ENCODE measurements at places on chromosomes 3 and 15.

DNA sequence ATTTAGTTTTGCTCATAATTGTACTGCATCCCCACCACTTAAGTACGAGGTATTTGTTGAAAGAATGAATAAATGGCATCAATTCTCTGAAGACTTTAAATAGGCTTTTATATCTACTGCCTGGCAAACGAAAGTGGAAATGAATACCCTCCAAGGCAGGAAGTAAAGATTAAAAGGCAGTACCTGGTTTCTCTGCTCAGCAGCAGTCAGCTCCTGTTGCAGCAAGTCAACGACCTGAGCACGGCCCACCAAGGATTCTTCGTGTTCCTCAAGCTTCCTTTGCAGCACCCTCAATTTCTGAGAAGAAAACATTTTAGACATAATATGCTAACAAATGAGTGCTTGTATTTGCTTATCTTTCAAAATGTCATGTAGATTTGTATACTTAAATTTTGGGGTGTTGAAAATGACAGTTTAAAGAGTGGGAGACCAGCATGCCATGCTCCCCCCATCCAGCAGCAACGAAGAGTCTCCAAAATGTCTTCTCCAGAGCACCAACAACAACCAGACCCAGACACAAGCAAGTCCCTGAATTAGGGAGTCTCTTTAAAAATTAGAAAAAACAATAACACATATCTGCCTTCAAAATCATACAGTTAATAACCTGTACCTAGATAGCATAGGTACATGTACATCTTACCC lies 31.2 kb downstream of the GOLGB1 start:
- DNase-seq: peak; percentile 43

GRCh38 chr15:45231132-45231531 lies 20.9 kb upstream of the SLC28A2 start:
- DNase-seq: no peak

GRCh38 chr15:92848852-92849598 lies 51.1 kb upstream of the CHD2 start:
- peak; percentile 70 for DNase-seq

DNA sequence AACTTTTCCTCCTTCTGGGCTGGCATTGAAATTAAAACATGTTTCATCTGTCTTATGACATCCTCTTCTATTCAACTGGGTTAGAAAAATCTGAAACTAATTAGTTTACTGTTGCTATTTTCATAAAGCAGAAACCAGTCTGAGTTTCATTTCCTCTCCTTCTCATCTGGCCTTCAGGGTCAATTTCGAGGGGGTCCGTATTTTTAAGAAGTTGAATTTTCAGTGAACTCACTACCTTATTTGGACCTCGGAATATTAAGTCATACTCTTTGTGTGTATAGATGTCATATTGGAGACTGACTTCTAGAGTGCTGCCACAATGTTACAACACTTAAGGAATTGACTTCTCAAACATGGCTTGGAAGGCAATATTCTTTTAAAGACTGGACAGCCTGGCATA lies 485.9 kb downstream of the SQOR start:
- no peak for DNase-seq

DNA sequence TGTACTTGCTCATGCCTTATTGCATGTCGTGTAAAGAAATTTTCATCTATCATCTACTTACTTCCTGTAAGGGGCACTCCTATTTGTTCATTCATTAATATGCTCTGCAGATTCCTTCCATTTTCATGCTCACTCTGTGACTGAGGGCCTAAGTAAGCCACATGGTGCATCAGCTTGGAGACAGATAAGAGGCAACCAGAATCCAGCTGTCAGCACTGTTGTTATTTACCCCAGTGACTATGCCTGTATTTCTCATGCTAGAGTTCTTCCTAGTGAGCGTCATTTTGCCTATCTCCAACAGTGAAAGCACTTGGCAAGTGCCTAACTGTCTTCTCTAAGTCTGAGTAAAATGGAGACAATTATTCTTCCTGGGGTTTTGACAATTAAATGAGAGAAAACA lies 124.8 kb upstream of the ABI3BP start:
- no peak for DNase-seq

DNA sequence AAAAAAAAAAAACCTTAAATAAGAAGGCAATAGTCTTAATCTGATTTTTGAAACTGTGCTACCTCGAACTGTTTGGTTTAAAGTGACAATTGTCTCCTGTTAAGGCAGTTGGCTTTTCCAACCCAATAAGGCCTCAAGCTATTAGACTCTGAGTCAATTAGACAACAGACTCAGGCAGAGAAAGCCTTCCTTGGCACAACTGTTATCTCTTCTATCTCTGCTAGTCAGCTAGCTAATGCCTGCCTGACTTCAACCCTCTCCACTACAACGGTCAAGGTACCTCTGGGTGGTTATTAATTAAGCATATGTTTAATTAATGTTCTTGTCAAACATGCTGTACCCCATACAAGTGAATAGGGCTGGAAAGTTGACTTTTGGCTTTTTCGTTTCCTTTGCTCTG lies 110.2 kb upstream of the NLGN1 start:
- no peak for DNase-seq

DNA sequence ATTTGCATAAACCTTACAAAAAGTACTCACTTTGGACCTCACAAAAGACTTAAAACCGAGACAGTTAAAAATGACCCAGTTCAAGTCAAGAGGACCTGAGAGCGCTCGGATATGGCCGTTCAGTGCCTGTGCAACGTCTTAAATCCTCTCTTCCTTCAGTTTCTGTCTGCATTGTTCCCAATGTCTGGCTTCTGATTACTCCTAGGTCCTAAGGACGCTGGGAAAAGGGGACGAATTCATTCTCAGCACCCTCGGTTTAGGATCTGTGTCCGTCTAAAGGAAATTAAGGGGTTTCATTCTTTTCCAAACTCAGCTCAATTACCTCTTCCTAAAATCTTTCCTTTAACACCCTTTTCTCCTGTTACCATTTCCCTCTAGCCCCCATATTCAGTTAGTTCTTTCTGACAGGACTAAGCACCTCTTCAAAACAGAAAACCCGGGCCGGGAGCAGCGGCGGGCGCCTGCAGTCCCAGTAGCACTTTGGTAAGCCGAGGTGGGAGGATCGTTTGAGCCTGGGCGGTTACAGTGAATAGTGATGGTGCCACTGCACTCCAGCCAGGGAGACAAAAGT lies 970 bp downstream of the DPPA4 start:
- DNase-seq: no peak

DNA sequence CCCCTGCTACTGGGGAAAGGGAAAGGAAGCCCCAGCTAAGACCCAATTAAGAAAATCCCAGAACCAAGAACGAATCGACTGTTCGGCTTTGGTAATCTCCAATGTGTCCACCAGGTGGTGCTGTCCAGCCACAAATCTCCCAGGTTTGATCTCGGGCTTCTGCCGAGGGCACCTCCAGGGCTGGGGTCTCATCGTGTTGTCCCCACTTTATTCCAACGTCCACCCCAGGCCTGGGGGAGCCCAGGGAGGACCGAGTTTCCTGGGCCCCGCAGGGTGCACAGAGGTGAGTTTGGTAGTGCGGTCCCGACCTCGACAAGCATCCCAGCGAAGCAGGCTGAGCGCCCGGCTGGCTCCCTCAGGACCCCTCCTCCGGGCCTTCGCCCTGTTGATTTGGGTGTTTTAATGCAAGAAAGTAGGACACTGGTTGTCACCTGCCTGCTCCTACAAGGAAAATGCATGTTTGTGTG lies 185.1 kb downstream of the GOLGA6L6 start:
- peak; percentile 92 for DNase-seq

GRCh38 chr15:101167753-101168462 lies 83.9 kb downstream of the CHSY1 start:
- peak; percentile 7 for DNase-seq

DNA sequence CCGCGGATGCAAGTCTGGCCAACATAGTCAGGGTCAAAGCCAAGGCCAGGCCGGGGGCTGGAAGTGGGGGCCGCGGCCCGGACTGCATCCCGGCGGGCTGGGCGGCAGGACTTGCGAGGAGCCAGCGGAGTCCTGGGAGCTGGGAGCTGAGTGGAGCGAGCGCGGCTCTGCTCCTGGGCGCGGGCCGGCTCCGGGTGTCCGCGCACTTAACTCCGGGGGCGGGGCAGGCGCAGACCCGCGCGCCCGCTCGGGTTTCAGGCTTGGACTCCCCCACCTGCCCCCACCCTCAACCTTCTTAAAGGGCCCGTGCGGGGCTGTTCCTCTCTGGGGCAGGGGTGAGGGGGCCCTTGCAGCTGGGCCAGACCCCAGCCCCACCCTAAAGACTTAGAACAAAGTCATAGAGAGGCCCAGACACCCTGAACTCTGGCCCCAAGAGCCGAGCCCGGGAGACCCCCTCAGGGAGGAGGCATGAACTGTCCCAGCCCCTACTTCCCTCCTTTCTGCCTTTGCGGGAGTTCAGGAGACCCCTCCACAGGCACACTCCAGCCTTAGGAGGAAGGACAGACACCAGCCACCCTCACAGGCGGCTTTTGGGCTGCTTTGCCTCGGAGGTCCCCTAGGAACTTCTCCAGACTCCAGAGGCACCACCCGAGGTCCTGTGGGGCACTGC lies at the start of gene CSPG4:
Gene CSPG4, minus strand, starts transcription at position 181 of the 670 bp plus-strand sequence. Its CDS starts 93 bp downstream, at position 88.
- no peak for DNase-seq
